ENCODE measurements at places on chromosomes 16 and 17.

- DNase-seq: no peak
Measured at GRCh38 chr17:17070931-17071330, 28.7 kb downstream of the MPRIP start.

- no peak for DNase-seq
Measured at GRCh38 chr16:6888531-6888930, 444.1 kb upstream of the RBFOX1 start.

GRCh38 chr17:4920351-4921048 lies 11.6 kb upstream of the GP1BA start:
- no peak for DNase-seq

DNA sequence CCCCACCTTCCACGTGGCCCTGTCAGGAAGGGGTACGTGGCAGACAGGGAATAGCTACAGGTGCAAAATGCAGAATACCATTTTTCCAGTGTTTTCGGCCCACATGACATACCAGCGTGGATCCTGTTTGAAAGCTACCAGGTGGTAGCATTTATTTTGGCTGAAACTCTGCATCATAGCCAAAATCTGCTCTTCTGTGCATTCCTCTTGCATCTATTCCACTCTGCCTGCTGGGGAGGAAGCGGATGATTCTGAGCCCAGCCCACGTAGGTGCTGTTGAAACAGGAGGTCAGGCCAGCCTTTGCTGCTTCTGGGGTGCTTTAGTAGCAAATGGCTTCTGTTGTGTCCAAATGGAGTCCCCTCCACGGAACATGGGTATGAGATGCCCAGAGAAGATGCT lies 670.9 kb upstream of the EEF2KMT start:
- DNase-seq: no peak

DNA sequence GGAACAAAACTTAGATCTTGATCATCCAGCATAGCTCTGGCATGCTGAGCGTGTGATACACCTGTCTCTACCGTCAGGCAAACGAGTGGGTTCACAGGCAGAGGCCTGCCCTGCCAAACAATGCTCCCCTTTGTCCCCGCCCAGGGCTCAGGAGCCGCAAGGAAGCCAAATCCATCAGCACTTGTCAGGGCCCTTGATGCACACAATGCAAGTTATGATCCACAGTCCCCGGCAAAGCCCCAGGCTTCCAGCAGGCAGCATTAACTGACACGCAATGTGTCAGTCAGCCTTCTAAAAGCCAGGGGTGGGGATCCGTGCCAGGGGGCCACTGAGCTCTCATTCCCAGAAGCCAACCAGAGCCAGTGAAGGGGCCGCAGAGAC lies 460.9 kb downstream of the SLC39A11 start:
- no peak for DNase-seq

DNA sequence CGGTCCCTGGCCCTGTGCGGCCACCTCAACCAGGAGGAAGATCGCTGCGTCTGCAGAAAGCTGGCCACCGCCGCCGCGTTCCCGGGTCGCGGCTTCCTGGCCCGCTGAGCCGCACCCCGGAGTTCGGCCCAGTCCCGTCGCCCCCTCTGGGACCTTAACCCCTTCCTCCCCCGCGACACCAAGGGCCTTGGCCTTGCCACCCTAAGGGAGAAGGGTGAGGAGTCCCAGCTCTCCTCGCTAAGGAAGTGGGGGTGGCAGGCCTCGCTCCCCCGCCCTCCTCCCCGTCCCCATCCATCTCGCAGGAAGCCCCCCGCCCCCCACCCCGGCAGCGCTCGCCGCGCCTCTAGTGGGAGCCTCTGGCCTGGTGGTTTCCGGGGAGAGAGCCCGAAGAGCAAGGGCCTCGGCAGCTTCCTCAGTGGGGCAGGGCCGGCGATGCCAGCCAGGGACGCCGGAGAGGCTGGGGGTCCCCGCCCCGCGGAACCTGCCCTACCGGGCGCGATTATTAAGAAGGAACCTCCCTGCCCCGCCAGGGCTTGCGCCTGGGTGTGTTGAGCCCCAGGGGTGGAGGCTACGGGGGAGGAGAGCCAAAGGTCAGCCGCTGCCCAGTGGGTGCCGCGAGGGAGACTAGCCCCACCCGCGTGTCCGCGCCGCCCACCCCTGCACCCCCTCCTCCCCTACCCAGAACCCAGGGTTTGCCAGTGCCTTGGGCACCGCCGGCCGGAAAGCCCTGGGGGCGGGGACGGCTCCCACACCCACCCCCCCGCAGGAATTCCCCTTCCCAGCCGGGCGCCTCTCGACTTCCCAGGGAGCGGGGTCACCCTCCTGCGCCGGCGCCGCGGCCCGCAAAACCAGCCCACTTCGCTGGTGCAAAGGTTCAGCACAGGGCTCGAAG lies 6.8 kb downstream of the CBX4 start:
- DNase-seq: no peak

DNA sequence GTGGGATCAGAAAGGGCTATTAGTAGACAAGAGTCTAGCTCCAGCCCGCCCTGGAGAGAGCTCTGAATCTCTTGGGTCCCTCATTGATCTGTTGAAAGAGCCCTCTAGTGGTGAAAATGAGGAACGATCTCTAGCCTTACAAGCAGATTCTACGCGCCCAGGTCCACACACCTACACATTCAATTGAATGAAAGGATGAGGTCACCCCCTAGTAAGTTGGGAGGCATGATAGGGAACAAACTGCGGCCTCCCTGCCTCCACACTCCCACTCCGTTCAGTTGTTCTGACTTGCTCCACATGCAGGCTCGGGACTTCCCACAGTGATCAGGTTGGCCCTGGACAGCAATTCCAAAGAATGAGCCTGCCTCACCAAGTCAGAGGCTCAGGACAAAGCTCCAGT lies 2.9 kb upstream of the CACNG3 start:
- no peak for DNase-seq

DNA sequence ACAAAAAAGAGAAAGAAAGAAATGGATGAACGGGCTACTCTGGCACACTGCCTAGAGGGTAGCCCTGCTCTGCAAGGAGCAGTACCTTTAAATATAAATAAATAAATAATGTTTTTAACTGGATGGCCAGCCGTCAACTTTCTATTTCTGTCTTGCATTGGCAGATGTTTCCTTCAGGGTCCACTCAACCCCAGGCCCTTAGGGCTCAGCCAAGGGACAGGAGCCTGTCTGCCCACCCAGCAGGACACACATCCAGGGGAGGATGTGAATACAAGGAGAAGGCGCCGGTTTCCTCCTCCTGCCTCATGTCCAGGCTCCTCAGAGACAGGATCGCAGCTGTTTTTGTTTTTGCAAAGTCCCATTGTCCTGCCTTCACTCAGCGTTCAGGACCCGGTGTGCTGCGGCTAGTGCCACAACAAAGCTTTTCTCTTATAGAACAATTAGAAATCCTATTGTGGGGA lies 22.6 kb downstream of the TTYH2 start:
- no peak for DNase-seq

- DNase-seq: no peak
Measured at GRCh38 chr17:7631398-7632380, 1.8 kb downstream of the SHBG start.

DNA sequence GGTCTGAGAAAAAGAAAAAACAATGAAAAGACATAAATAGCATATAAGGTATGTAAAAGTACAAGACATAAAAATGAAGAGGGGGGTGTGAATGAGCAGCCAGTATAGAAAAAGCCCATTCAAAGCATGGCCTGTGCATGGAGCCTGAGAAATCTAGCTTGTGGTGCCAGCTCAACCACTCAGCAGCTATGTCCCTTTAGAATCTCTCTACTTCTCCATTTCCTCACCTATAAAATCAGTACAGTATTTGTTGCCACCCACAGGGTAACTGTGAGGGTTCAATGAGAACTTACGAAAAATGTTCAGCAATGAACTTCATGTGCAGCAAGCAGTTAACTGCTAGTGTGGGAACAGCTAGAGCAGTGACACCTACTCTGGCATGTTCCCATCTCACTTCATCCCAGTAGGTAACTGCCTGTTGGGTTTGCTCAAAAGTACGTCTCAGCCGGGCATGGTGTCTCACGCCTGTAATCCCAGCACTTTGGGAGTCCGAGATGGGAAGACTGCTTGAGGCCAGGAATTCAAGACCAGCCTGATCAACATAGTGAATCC lies 15.3 kb downstream of the CYTH1 start:
- no peak for DNase-seq

DNA sequence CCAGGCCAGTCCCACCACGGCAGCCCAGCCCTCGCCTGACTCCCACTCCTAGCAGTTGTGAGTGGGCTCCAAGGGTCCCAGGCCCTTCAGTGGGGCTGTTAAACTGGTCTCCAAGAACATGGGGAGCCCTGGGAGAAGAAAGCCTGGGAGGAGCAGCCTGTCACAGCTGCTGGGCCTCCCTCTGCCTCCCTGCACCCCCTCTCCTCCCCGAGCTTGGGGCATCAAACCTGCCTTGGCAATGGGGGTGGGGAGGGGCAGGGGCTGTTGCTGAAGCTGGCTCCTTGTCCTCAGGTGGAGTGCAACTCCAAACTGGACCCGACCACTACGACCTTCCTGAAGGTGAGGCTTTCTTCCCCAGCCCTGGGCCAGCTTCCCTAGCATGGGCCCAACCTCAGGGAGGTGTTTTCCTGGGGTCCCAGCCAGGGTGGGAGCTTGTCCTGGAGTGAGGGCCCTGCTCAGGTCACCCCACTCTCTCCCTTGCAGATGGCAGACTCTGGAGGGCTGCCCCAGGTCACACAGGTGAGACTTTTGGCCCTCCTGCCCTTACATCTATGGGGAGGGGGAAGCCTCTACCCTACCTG lies 6.6 kb upstream of the SETD6 start:
- no peak for DNase-seq

GRCh38 chr17:77253611-77254051 lies 112.9 kb downstream of the SEC14L1 start:
- no peak for DNase-seq

DNA sequence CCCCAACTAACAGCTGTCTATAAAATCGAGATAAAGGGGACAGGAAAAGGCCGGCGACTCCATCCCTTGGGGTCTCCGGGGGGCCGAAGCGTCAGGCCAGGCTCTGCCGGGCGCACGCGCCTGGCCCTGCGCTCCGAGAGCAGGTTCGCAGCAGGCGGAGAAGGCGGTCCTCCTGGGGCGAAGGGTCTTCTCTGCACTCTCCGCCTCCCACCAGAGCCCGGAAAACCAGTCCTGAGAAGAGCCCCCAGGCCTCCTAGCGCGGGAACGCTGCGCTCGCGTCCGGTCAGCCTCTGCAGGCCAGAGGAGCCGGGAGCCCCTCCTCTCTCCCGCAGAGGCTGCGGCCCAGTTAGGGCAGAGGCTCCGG lies 5.1 kb downstream of the FOXF1 start:
- DNase-seq: no peak

- no peak for DNase-seq
Measured at GRCh38 chr16:71788578-71788977, 20.1 kb downstream of the AP1G1 start.

GRCh38 chr17:72295916-72296315 lies 175.1 kb downstream of the SOX9 start:
- DNase-seq: no peak

DNA sequence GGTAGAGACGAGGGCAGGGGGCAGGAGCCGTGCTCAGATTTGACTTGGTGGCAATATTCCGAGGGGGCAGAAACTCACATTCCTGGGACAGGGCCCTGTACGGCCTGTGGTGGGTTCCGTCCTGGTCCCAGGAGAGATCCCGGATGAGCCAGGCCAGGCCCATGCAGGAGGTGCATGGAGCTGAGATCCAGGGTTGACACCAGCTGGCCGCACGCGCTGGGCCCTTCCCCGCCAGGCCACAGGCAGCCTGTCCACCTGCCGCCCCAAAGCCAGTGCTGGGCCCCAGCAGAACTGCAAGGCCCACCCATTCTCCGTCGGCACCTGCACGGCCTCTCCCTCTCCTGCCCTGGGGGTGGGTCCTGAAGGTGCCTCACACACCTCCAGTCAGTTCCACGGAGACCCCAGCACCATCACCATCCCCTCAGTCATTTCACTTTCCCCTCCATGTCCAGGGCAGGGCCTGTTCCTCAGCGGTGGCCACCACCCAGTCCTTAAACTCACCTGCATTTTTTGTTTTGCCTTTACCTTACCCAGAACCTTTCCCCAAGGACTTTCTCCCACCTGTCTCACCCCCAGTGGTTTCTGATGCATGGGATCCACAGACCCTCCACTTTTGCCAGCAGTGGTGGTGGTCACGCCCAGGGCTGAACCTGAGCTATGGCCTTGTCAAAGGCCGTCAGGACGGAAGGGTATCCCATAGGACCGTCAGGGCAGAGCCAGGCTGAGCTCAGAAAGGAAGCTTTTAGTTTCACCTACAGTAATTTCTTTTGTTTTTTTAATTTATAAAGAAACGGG lies 25.1 kb upstream of the CDH15 start:
- DNase-seq: no peak

GRCh38 chr16:89118361-89119165 lies 24.9 kb downstream of the ACSF3 start:
- DNase-seq: no peak

- no peak for DNase-seq
Measured at GRCh38 chr16:20791923-20792612, 14.2 kb downstream of the ERI2 start.

DNA sequence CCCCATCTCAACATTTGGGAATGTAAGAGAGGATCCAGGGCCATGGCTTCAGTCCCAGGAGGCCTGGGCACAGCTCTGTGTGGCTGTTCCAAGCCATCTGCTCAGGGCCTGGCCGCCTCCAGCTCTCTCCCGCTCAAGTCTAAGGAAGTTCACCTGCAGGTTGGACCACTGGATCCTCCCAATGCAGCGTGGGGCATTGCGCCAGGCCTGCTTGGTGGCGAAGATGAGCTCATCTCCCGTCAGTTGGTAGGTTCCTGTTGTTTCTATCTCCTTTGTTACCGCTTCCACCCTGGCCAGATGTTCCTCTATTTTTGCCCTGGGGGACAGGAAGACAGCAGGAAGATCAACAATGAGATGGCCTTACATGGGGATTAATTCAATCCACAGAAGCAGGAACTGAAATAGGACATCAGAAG lies 17.5 kb downstream of the NOS2 start:
- no peak for DNase-seq

DNA sequence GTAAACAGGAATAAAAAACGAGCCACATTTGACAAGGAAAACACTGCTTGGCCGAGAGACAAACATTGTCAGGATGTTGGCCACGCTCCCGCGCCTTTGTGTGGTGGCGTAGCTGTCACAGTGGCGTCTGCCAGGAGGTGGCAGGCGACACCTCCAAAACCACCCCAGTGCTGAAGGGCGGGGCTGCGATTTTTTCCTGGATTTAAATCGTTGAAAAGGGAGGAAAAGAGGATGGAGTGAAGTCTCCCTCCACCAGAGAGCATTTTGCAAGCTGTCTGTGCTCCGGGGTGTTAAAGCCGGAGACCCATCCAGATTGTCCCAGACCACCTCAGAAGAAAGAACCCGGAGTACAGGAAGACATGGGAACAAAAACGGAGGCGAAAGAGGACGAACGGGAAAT lies 12.7 kb downstream of the MRM3 start:
- no peak for DNase-seq

Data from HFF-Myc (cell line).